ENCODE measurements at places on chromosomes 16 and 17.
A peak's percentile ranks its signal among the peaks of the same experiment; 100 is the strongest.

DNA sequence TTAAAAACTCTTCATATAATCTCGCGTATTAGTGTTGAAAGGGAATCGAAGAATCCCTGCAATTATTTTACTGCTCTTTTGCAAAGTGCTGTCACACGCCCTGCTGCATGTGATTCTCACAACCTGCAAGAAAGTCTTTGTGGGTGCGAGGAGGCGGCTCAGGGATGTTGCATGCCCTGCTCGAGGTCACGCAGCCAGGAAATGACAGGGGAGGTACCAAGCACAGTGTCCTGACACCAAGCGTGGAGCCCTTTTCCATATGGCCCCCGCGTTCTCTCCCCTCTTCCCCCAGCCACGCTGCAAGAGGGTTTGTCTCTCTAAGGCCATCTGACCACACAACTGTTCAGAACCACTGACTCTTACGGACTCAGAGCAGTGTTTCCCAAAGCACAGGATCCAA is 37.6 kb downstream of the OR3A1 start:
- H3K36me3 ChIP-seq: no peaks in the 10 kb centered on the region
- H3K4me1 ChIP-seq: no peaks in the 10 kb centered on the region
- H3K27me3 ChIP-seq: no peaks in the 10 kb centered on the region
- no peak for DNase-seq
- no peak overlapping the region for H3K4me3 ChIP-seq
- H3K27ac ChIP-seq: no peak overlapping the region

- H3K36me3 ChIP-seq: no peaks in the 10 kb centered on the region
- peak overlapping the region; percentile 95 for H3K27ac ChIP-seq
- H3K27me3 ChIP-seq: no peaks in the 10 kb centered on the region
- DNase-seq: peak; percentile 80
These were observed 1.2 kb upstream of the YPEL2 start for GRCh38 chr17:59330053-59330942.

GRCh38 chr17:17304521-17304985 is 1.4 kb downstream of the NT5M start:
- H3K36me3 ChIP-seq: no peaks in the 10 kb centered on the region
- no peaks in the 10 kb centered on the region for H3K27me3 ChIP-seq
- no peak overlapping the region for H3K27ac ChIP-seq
- no peak for DNase-seq

DNA sequence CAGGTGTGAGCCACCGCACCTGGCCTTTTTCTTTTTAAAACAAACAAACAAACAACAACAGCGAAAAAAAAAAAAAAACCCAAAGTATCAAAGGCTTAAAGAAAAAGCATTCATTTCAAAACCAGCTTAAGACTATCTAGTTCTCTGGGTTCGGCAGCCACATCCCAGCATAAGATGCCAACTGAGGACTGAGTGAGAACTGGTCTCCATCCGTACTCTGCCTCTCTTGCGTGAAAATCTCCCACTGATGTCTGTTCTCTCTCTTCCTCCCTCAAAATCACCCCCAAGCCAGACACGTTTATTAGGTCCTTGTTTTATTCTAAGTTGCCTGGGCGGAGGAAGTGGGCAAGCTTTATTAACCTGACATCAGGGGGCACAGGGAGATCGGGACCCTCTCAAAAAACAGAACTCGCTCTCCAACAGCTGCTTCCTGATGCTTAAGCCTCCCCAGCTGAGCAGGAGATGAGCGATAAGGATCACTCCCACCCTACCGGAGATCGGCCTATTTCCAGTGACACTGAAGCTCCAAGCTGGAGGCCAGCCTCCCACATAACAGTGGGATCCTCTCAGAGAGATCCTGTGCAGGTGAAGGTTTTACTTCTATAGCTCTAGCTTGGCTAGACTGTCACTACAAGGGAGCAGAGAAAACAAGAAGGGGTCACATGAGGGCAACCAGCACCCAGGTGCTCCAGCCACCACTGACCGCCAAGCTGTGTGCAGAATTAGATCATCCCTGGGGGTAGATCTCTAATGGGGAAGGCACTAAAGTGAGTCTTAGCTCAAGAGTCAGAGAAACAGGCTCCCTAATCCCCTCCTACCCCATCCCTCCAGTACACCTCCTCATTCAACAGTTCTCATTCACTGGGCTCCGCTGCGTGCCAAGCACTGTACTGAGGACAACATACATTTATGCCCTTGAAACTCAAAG is 13.6 kb downstream of the CDC42EP4 start:
- H3K27me3 ChIP-seq: no peaks in the 10 kb centered on the region
- no peak for DNase-seq
- H3K36me3 ChIP-seq: no peaks in the 10 kb centered on the region
- H3K4me3 ChIP-seq: no peak overlapping the region
- peak overlapping the region; percentile 16 for H3K27ac ChIP-seq

DNA sequence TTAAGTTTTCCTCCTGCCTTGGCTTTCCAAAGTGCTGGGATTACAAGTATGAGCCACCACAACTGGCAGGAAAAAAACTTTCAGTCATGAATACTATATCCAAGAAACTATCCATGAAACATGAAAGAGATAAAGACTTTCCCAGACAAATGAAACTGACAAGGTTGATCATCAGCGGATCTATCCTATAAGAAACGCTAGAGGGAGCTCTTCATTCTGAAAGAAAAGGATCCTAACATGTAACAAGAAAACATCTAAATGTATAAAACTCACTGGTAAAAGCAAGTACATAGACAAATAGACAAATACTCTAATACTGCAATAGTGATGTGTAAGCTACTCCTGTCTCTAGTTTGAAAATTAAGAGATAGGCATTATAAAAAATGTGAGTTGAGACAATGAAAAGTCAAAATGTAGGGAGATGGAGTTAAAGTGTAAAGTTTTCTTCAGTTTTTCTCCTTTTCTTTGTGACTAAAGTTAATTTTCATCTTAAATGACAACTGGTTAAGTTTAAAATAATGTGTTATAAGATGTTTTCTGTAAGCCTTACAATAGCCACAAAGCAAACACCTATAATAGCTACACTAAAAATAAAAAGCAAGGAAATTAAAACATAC is 79.6 kb upstream of the TEKT1 start:
- no peaks in the 10 kb centered on the region for H3K27me3 ChIP-seq
- DNase-seq: peak; percentile 69
- no peak overlapping the region for H3K4me3 ChIP-seq
- no peak overlapping the region for H3K27ac ChIP-seq

DNA sequence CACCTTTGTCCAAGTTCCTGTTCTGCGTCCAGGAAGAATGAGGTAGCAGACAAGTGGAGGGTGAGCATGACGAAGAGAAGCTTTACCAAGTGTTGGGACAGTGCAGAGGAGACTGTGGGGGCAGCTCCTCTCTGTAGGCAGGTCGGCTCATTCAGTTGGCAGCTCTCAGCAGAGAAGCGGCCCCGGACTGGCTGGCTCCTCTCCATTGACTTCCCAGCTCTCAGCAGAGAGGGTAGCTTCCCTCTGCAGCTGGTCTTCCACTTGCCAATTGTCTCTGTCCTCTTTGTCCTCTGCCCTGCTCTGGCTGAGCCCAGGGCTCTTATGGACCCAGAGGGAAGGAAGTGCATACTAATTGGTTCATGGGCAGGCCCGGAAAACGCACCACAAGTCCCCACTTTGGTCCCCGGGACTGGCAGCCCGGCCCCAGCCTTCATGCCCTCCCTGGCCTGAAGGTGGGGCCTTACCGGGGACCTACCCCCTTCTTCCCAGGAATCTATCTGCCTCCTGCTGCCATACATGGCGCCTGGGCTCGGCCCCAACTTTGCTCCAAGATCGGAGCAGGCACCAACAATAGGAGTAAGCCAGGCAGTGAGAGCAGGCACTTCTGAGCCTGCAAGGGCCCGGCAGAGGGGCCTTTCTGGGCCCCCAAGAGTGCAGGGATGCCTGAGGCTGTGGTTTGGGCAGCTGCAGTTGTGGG is 10.1 kb downstream of the KCTD5 start:
- no peaks in the 10 kb centered on the region for H3K27me3 ChIP-seq
- no peak overlapping the region for H3K4me3 ChIP-seq
- no peaks in the 10 kb centered on the region for H3K4me1 ChIP-seq
- H3K36me3 ChIP-seq: no peaks in the 10 kb centered on the region
- DNase-seq: no peak
- H3K27ac ChIP-seq: no peak overlapping the region

- no peak overlapping the region for H3K4me3 ChIP-seq
- H3K27ac ChIP-seq: no peak overlapping the region
- no peak for DNase-seq
These were observed 2.7 kb downstream of the TBCD start for GRCh38 chr17:82754297-82755208.

- no peak overlapping the region for H3K4me3 ChIP-seq
- no peak for DNase-seq
- H3K27me3 ChIP-seq: no peaks in the 10 kb centered on the region
These were observed 198.8 kb upstream of the CACNG5 start for GRCh38 chr17:66636111-66636510.

DNA sequence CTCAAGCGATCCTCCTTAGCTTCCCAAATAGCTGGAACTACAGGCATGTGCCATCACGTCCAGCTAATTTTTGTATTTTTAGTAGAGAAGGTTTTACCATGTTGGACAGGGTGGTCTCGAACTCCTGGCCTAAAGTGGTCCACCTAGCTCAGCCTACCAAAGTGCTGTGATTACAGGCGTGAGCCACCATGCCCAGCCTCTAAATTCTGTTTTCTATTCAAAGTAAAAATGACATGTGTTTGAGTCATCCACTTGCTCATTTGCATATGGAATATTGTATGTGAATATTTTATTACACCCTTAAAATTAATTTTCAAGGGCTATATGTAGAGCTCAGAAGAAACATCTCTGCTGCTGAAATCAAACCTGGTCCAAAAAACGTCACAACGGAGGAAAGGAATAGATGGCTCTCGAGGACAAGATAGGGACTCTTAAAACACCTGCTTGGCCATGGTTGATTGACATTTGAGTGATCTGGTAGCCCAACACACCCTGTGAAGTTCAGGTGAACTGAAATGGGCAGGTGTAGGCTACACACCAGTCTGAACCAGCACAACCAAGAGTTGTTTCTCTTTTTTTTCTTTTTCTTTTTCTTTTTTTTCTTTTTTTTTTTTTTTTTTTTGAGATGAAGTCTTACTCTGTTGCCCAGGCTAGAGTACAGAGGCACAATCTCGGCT is 51.1 kb downstream of the SF3B3 start:
- DNase-seq: no peak
- no peak overlapping the region for H3K4me3 ChIP-seq
- H3K27me3 ChIP-seq: no peaks in the 10 kb centered on the region

DNA sequence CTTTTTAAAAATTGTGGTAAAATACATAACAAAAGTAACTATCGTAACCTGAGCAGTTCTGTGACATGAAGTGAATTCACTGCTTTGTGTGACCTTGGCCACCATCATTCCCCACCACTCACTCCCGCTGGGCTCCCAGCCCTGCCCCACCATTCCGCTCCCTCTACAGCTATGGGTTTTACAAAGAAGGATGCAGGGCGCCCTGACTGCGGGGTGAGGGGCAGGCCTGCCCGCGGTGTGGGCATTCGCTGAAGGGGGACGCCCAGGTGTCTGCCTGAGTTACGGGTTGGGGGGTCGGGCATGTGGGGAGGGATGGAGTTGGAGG is at the start of gene CEMP1:
Gene CEMP1, minus strand, starts transcription at position 38 of the 325 bp plus-strand sequence. CDS start 335 bp downstream, outside the sequence.
- H3K4me1 ChIP-seq: peaks cover 5% of the 10 kb centered on the region
- DNase-seq: no peak
- H3K27ac ChIP-seq: peak within 1 kb of the TSS; percentile 94
- H3K4me3 ChIP-seq: peak within 1 kb of the TSS; percentile 34

GRCh38 chr17:12282056-12282455 is 261.4 kb downstream of the MAP2K4 start:
- H3K27me3 ChIP-seq: no peaks in the 10 kb centered on the region
- H3K4me3 ChIP-seq: no peak overlapping the region
- H3K27ac ChIP-seq: no peak overlapping the region
- DNase-seq: no peak

DNA sequence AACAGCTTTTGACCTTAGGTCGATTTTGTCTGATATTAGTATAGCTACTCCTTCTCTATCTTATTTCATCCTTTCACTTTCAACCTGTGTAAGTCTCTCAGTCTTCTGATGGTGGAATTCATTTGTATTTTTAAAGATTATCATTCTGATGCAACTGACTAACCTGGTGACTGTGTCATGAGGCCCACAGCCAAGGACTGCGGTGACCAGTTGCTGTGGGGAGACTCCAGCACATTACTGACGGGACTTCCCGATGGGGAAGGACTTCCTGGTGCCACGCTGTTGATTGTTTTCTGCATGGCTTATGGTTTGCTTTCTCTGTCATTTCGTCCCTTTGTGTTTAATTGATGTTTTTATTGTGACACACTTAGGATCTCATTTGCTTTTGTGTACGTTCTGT is 34.2 kb downstream of the RMI2 start:
- no peaks in the 10 kb centered on the region for H3K36me3 ChIP-seq
- H3K27ac ChIP-seq: no peak overlapping the region
- DNase-seq: no peak
- H3K4me1 ChIP-seq: no peaks in the 10 kb centered on the region

DNA sequence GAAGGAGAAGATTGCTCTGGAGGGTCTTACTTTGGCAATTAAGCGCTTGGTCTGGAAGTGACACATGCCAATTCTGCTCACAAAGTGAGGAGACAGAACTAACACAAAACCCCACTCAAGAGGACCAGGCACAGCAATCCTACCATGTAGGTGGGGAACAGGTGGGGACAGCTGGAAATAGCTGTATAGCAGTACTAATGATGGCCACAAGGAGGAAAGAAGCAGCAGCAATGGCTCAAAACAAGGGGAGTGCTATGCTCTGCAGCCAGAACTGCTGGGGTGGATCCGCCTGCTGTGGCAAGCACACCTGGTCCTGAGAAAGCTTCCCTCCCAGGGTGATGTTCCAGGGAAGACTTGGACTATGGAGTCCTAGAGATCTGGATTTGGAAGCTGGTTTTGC is 17.0 kb upstream of the TMEM132E start:
- peaks cover 39% of the 10 kb centered on the region for H3K27me3 ChIP-seq
- no peaks in the 10 kb centered on the region for H3K36me3 ChIP-seq
- DNase-seq: peak; percentile 18
- no peak overlapping the region for H3K4me3 ChIP-seq

DNA sequence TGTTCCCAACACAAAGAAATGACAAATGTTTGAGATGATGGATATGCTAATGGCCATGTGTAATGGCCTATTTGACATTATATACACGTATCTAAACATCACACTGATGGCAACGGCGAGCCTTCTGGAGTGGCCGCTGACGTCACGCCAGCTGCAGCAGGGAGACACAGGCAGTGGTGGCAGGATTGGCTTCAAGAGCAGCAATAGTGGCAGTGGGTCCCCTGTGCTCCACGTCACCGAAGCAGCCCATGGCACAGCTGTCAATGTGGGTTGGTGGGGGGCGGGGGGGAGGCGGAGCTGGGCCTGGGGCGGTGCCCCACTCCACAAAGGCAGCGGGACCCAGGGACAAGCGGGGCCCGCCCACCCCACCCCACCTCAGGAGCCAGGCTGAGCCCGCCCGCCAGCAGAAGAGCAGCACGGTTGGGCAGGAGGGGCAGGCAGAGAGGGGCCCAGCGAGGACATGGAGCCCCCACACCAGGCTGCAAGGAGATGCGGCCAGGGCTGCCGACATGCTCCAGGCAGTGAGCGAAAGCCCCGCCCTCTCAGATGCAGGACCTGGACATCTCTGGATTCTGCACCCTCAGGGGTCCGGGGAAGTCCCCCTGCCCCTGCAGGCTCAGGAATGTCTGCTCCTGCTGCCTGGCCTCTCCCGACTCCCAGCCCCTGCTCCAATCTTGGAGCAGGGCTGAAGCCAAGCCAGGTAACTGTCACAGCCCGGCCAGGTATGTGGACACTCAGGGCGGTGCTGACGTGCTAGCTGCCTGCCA is 64.6 kb downstream of the USP32 start:
- no peak overlapping the region for H3K27ac ChIP-seq
- no peak for DNase-seq
- no peaks in the 10 kb centered on the region for H3K27me3 ChIP-seq
- H3K4me3 ChIP-seq: no peak overlapping the region
- no peaks in the 10 kb centered on the region for H3K36me3 ChIP-seq
